Endodermal cell (in vitro differentiated cells): ENCODE measurements at places on chromosomes 6 and 20.

DNA sequence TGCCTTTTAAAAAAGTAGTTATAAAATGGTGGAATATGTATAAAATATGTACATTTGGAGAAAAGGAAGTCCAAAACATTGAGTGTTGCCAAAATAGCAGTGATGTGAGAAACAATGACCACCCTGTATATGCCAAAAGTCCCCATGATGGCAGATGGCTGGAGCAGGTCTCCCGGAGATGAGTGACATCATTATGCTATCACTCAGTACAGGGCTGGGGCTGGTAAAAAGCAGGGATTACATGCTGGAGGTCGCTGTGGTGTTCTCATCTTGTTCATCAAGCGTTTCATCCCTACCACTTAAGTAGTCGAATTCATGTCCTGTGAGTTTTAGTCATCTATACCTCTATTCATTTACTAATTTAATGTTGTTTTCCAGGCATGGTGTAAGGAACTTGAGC is 315.3 kb upstream of the SLC35B3 start:
- no peak for DNase-seq

DNA sequence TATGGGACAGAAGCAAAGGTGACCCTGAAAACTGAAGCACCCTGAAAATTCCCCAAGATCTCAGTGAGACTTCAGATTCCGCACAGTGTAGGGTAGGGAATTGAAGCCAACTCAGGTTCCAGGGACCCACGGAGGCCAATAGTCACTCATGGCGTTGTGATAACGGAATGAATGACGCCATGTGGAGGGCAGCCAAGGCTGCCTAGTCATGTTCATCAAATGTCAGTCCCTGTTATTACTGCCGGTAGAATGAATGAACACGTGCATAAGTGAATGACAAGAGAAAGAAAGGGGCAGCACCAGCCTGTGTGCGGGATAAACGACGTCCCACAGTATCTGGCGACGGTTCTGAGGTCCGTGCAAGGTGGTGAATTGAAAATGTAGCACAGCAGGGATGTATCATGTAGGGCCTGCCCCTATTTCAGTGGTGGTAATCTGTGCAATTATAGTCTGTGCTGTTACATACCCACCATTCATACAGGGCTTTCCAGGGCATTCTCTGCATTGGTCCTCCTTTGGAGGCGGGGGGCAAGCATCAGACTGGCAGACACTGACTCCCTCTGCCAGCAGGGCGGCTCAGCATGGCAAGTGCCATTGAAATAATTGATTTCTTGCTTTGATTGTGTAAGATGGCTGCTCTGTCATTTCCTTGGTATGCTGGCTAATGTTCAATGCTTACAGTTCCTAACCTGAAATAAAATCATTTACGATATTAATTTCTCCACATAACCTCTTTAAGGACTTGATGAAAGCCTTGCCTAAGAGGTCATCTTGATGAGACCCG is 386.9 kb downstream of the CDH4 start:
- no peak for DNase-seq

DNA sequence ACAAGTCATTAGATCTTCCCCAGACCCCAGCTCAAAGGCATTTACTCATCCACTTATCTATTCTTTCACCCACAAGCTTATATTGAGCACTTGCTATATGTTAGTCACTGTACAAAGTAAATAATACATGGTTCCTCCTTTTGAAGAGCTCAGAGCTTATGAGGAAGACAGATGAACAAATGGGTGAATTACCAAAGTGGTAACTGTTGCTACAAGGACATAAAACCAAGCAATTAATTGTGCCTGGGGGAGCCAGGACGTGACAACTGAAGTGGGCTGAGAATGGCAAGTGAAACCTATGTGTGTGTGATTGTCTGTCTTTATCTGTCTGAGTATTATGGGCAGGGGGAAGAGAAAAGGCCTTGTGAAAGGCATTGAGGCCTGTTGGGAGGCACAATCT is 45.6 kb upstream of the AKIRIN2 start:
- DNase-seq = no peak

- DNase-seq = peak; percentile 17
Observed at GRCh38 chr20:37209193-37209592, 29.8 kb upstream of the MROH8 start.

GRCh38 chr6:105850261-105851112 is 235.6 kb upstream of the PRDM1 start:
- no peak for DNase-seq

DNA sequence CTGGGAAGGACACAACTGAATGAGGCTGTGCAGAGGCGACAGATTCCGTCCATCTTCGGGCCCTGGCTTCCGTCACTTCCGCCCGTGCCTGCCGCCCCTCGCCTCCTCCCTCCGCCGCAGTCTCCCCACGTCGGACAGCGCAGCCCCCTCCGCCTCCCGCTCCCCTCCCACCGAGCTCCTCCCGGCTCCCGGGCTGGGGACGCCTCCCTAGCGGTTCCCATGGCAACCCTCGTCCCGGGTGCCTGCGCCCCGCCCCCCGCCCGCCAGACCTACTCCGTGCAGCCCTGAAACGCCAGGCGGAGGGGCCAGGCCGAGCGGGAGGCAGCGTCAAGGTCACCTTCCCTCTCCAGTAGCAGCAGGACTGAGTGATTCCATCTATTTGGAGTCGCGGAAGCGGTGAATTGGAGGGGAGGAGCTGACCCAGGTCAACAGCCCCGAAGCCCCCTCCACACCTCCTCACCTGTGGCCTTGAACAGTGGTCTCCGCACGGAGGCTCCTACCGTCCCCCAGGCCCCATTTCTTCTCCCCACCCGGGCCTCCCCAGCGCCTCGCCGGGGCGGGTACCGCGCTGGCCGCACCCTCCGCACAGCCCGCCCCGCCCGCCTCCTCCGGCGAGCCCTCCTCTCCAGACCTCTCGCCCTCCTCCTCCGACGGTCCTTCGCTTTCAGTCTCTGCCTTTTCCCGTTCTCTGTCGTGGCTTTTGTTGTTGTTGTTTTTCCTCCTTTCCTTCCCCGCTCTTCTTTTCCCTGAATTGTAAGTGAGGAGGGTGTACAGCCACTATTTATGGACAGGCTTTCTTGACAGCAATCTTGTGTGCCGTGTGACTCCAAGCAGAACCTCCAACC is 951 bp downstream of the NRSN2 start:
- peak; percentile 98 for DNase-seq

DNA sequence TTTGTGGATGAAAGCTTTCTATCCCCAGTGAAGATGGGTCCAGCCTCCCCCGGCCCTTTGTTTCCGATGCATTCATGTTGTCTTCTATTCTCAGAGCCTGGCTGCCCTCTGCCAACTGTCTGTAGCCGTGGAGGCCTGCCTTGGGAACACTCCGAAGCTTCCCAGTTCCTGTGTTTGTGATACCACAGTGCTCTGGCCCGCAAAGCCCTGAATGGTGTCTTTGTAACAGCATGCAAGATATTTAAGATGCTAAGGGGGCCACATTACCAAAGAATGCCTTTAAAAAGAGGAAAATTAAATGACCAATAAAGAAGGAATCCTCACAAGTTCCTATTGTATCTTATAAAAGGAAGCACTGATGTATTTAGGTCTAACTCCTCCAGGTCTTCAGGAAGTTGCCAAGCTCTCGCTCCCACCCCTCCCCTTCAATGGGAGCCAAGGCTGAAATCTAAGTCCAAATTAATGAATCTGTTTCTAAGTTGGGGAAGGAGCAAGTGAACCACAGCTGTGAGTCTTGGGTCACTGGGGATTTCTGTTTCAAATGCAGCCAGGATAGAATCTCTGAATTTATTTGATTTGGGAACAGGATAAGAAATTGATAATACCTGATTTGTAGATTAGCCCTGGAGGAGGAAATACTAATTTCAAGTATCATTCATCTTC is 596.1 kb downstream of the QKI start:
- no peak for DNase-seq

- DNase-seq = no peak
Observed at GRCh38 chr20:20691477-20692235, 20.8 kb downstream of the RALGAPA2 start.

DNA sequence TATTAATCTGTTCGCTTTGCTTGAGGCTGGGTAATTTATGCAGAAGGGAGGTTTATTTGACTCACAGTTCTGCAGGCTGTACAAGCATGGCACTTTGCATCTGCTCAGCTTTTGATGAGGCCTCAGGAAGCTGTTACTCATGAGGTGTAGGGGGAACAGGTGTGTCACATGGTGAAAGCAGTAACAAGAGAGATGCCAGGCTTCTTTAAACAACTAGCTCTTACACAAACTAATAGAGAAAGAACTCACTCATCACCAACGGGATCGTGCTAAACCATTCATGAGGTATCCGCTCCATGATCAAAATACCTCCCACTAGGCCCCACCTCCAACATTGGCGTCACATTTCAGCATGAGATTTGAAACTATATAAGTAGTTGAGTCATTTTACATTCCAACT is 34.4 kb upstream of the GCLC start:
- DNase-seq = no peak

DNA sequence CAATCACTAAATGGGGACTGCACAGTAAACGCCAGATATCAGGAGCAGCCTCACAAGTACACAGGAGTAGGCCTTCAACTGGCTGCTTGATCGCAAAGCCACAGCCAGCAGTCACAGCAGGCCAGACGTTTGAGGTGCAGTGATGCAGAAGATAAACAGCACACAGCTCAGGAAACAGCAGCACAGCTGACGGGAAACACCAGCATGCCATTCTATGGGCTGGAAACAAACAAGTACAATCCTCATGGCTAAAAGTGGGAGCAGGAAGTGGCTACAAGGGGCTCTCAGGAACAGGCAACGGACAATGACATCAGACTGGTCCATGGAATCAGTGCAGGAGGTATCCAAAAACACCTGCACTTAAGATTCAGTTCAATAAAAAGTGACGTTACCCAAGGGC is 111.0 kb downstream of the DTNBP1 start:
- peak; percentile 58 for DNase-seq

GRCh38 chr6:137119196-137120104 is 54.0 kb downstream of the IL22RA2 start:
- no peak for DNase-seq

- no peak for DNase-seq
Observed at GRCh38 chr6:27472182-27472616, 706 bp downstream of the ZNF184 start.

DNA sequence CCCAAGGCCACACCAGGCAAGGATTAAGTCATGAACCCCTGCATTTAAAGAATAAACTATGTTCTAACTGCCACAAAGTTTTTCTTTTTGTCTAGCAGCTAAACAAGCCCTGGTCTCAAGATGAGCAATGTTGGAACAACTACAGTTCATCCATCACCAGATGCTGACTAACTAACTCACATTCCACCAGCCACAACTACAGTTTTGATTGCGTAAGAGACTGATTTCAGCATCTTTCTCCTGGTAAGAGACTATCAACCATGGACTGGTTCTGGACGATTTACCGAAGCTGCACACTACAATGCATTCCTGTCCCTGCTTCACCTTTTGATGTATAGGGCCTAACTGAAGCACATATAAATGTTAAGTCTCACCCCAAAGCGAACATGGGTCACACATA is 43.0 kb downstream of the F13A1 start:
- no peak for DNase-seq

DNA sequence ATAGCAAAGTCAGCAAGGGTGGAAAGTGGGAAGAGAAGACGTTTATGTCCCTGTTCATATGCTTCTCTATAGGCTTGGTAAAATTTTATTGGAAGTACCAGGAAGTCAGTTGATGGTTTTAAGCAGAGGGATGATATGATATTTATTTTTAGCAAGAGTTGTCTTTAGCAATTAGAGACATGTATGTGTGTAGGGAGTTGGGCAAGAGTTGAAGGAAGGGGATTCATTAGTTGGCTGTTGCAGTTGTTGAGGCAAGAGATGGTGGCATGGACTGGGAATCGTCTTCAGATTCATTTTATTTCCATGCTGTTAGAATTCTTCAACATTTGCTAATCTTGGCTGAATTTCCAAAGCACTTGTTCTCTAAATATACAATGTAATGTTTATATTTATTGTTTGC is 85.6 kb downstream of the QKI start:
- DNase-seq = no peak

GRCh38 chr20:24895431-24895830 is 53.6 kb upstream of the CST7 start:
- no peak for DNase-seq

DNA sequence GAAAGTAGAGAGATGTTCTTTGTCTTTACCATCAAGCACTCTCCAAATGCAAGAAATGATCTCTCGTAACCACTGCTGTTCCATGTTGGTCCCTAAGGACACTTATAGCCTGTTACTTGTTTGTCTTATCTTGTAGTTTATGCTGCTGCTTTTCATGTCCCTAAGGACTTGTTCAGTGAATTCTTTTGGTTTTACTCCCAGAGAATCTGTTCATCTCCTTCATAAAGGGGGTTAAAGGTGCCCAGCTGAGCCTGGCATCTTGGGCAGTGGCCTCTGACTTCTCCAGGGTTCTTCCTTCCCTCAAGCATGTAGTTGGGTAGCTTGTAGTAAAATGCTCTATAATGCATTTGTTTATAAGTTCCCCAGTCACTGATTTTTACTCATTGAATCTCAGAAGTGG is 864 bp upstream of the PKIG start:
- DNase-seq = no peak
